ENCODE measurements at places on chromosomes 7 and 10.

DNA sequence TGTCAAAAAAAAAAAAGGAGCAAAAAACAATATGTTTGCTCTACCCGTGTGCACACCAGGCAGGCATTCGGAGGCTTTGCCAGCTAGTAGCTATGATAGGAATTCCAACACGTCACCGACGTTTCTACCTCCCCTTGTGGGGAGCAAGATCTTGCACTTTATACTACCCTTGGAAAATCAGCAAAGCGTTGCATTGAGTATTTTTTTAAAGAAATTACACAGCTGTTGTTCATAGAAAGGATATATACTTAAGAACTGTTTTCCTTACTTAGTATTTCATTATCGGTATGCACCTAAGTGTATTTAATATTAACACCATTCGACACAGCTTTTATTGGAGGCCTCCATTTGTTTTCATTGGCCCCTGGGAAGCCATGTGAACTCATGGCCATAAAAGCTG, 159.9 kb upstream of the MGMT start:
- no peak for DNase-seq

GRCh38 chr7:55034776-55035175, 16.0 kb downstream of the EGFR start:
- DNase-seq = no peak

- DNase-seq = peak; percentile 46
Observed at GRCh38 chr7:26664735-26665416, 199.5 kb downstream of the SKAP2 start.

DNA sequence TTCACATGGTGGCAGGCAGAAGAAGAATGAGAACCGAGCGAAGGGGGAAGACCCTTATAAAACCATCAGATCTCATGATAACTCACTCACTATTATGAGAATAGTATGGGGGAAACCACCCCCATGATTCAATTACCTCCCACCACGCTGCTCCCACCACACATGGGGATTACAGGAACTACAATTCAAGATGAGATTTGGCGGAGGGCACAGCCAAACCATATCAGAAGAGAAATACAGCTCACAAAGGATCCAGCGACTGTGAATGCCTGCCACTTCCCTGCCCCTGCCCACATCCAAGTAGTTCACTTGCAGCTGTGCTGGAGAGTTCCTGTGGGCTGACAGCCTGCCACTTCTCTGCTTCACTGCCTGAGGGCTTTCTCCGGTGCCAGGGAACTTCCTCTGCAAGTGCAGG, 148.7 kb downstream of the C7orf25 start:
- DNase-seq = peak; percentile 24

GRCh38 chr7:46209611-46210388, 288.7 kb upstream of the IGFBP3 start:
- DNase-seq = no peak

DNA sequence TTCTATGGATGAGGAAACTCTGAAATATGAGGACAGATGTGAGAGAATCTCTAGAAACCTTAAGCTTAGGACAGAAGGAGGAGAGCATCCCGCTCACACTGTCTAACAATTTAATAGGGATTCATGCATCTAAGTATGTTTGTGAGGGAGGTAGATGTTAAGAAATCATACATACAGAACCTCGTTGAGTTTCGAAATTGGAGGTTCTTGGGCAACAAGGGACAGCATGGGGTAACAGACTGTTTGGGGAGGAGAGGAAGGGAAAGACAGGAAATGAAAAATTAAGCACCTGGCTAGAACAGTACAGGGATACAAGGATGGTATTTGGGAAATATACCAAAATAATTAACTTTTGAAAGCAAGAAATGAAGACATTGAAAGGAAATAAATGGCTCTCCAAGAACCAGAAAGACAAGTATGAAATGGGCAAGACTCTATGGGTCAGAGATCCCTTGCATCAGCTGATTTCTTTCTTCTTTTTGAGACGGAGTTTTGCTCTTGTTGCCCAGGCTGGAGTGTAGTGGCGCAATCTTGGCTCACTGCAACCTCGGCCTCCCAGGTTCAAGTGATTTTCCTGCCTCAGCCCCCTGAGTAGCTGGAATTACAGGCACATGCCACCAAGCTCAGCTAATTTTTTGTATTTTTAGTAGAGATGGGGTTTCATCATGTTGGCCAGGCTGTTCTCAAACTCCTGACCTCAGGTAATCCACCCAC, 207.9 kb downstream of the CTNNA3 start:
- no peak for DNase-seq

- no peak for DNase-seq
Observed at GRCh38 chr10:95467162-95467599, 94.0 kb downstream of the SORBS1 start.

- DNase-seq = no peak
Observed at GRCh38 chr7:42699380-42700178, 212.3 kb downstream of the C7orf25 start.

GRCh38 chr10:114336823-114337509, 67.3 kb downstream of the AFAP1L2 start:
- DNase-seq = no peak

- DNase-seq = no peak
Observed at GRCh38 chr10:86295351-86295750, 71.2 kb downstream of the GRID1 start.

DNA sequence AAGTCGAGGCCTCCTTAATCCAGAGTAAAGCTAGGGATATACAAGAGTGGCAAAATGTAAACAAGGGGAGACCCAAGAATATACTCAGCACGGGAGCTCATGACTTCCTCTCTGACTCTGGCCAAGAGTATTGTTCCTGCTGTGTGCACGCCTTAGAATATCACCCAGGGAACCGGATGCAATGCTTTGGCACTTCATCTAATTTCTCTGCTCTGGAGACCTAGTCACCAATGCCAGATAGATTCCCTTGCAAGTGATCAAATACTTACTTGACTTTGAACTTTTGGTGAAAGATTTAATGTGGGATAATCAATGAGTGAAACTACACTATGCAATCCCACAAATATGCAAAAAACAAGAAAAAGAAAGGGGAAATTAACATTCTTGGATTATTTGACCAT, 695.5 kb downstream of the INHBA start:
- DNase-seq = no peak
